HFFc6 (cell line): ENCODE measurements at places on chromosomes 6 and 20. TPM values are rescaled to one million over a fixed set of nuclear protein-coding genes. Genes with fewer than 3 reads are reported as not detected.

DNA sequence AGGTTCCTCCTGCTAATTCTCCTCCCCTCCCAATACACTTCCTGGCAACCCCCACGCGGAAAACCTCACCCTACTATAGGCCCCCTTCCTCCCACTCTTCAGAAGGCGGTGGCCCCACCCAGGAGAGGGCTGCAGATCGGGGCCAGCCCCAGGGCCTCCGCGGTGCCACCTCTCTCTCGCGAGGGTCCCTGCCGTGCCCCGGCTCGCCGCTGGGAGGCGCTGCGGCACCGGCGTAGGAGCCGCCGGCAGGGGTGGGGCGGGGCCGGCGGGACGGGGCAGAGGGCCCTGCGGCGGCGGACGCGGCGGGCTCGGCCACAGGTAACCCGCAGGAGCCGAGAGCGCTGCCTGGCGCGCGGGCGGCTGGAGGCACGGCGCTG, at the start of gene ANKRD6:
Gene ANKRD6 (plus strand): TSS at position 278 of the 377 bp plus-strand sequence. CDS start 133,825 bp downstream, outside the sequence.
- H3K4me1 ChIP-seq = no peaks in the 10 kb centered on the region
- H3K36me3 ChIP-seq = no peaks in the 10 kb centered on the region
- H3K4me3 ChIP-seq = peak within 1 kb of the TSS; percentile 35; the same call in 1 of the 2 replicates
- H3K27ac ChIP-seq = no peak within 1 kb of the TSS

DNA sequence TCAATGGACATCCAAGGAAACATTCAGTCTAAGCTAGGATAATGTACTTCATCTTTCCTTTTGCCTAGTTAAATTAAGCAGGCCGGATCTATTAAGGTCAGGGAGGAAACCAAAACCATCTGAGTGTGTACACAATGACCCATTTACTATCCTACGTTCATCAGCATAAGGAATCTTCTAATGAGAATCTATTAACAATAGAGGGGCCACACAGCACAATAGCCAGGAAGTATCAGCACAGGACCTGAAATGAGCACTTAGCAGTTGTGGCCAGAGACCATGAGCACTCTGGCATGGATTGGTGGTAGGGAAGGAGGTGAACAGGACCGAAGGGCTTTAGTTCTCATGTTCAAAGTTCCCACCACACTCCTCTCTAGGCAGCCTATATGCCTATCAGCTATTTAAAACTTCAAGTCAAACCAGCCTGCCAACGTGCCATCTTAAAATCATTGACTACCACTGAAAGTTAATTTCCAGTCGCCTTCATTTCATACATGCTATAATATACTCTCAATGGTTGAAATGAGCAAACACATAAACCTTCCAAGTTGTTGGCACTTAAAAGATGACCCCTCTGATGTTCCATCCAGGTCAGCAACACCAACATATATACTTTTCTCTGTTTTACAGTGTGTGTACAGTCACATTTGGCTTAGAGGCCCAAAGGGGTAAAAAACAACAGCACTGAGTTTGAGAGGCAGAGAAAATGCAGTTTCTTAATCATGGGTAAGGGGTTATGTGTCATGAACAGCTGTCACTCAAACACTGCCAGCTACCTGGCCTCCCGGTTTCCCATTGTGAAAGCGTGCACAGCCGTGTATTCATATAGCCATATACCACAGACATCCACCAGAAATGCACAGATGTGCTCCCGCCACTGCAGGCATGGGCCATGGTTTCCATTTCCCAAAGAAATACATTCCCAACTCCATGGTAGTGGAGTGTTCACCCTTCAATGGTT, 184.3 kb downstream of the TBXT start:
- H3K27me3 ChIP-seq = peaks cover 1% of the 10 kb centered on the region
- DNase-seq = no peak
- H3K36me3 ChIP-seq = no peaks in the 10 kb centered on the region
- no peak overlapping the region for H3K27ac ChIP-seq
- H3K4me1 ChIP-seq = no peaks in the 10 kb centered on the region
- H3K4me3 ChIP-seq = no peak overlapping the region

- DNase-seq = no peak
- peaks cover 27% of the 10 kb centered on the region for H3K4me1 ChIP-seq
- no peak overlapping the region for H3K4me3 ChIP-seq
- no peaks in the 10 kb centered on the region for H3K27me3 ChIP-seq
- no peaks in the 10 kb centered on the region for H3K36me3 ChIP-seq
Observed at GRCh38 chr6:131958542-131959470, 7.6 kb upstream of the CCN2 start.

The BHLHE23 gene
- total RNA-seq = not detected in 3 replicates

The TMC2 gene
- total RNA-seq = not detected in 3 replicates

The ZC2HC1B gene
- total RNA-seq = not detected in 3 replicates
